ENCODE measurements at places on chromosomes 1 and 21. TPM values are rescaled to one million over a fixed set of nuclear protein-coding genes. Genes with fewer than 3 reads are reported as not detected.

- no peak for DNase-seq
Measured at GRCh38 chr1:157628773-157629172, 30.9 kb upstream of the FCRL4 start.

- no peak for DNase-seq
Measured at GRCh38 chr1:154926201-154926600, 10.3 kb downstream of the PMVK start.

The XCL1 gene
- not detected for total RNA-seq

The MMEL1 gene
- 0.31 TPM for total RNA-seq

GRCh38 chr1:218462116-218462515 lies 117.0 kb downstream of the TGFB2 start:
- DNase-seq, result no peak

Measured in neural progenitor cell (in vitro differentiated cells).